Renal cortex interstitium (tissue), 15 donors: ENCODE measurements at places on chromosomes 2 and 18. TPM values are rescaled to one million over a fixed set of nuclear protein-coding genes. Genes with fewer than 3 reads are reported as not detected.

- no peak for DNase-seq
Measured at GRCh38 chr2:224278531-224278930, 123.4 kb downstream of the FAM124B start.

- DNase-seq, result no peak
Measured at GRCh38 chr2:105732101-105732500, 12.6 kb upstream of the NCK2 start.

GRCh38 chr2:221546505-221547225 is 25.4 kb downstream of the EPHA4 start:
- DNase-seq, result no peak

DNA sequence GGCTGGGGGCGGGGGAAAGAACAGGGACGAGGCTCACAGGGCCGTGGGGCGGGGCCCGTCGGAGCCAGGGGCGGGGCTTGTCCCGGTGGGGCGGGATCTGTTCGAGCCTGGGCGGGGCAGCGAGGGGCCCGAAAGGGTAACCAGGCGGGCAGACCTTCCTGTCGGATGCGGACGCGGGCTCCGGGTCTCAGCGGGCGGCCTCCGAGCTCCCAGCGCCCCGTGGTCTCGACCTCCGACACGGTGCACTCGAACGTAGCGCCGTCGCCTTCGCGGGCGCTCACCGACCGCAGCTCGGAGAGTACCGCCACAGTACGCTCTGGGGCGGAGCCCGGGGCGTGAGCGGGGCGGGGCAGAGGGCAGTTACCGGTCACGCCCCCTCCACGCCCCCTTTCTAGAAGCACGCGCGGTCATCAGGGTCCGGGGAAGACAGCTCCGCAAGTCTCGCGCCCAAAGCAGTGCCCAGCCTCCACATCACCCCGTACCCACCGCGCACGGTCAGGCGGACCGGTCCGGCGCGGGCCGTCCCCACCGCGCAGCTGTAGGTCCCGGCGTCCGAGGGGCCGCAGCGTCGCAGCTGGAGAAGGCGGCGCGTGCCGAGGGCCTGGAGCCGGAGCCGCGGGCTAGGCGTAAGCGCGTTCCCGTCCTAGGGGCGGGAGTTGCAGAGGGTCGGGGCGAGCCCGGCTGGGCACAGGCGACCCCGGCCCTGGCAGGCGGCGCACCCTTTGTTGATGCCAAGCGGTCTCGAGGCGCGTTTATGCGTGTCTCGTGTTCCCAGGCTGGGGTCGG is 8.7 kb downstream of the TMEM198 start:
- no peak for DNase-seq

DNA sequence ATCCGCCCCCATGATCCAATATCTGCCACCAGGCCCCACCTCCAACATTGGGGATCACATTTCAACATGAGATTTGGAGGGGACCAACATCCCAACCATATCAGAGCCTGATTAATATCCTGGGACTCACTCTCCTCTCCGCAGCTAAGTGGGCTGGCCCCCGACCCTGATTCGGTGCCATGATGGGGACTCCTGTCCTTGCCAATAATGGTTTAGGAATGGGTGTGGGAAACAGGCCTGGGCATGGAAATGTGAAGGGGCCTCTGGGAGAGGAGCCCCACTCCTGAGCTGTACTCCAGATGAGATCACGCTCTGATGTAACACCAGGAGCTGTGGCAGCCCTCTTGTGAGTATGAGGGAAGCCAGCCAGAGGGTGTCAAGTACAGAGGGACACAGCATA is 77.3 kb upstream of the SMAD7 start:
- DNase-seq, result no peak

The DSG2 gene
- 52.9 TPM for polyA plus RNA-seq

GRCh38 chr18:44981121-44981520 is 300.4 kb downstream of the SETBP1 start:
- DNase-seq, result no peak

The FIGN gene
- 10.4 TPM for polyA plus RNA-seq

GRCh38 chr18:58541146-58541788 is 87.6 kb downstream of the ALPK2 start:
- no peak for DNase-seq

DNA sequence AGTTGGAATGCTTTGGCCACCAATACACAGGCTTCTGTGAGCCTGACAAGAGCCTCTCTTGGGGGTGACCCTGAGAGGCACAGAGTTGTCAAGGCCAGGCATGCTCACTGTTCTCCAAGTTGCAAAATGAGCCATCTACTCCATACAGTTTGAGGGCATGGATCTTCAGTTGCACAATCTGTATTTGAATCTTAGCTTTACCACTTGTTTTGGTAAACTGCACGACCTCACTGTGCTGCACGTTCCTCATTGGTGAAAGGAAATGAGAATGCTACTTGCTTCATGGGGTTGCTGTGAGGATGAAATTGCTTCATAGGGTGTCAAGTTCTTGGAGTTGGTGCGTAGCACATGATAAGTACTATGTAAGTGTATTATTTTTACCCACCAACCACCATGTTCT is 12.0 kb upstream of the HAAO start:
- DNase-seq, result no peak

DNA sequence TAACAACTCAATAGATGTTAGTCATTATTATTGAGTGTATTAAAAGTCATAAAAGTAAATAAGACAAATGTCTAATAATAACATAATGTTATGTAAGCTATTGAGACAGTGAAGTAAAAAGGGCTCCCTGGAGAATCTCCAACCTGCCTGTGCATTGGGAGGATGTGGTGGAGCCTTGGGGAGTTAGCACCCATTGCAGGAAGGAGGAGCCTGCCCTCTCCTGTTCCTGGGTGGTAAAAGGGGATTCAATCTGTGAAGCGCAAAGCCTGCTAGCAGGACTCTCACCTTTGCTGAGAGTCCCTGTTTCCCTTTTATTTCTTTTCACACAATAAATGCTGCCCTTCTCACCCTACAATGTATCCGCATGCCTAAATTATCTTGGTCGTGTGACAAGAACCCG is 206.1 kb downstream of the RAB3GAP1 start:
- no peak for DNase-seq

DNA sequence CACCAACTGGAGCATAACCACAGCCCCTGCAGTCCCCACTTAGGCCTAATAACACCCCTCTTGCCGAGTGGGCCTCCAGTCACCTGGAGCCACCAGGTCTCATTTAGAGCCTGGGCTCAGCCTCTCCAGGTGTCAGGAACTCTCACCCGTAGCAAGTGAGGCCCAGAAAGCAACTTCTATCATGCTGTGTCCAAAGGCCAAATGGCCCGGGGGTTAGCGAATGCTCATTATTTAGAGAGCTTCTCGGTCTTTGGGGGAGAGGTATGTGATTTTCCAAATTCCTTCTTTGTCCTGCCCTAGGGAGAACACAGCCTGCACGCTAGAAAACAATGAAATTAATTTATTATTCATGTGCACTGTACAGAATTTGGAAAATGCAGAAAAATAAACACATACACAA is 109.9 kb upstream of the PTPRM start:
- DNase-seq, result no peak

DNA sequence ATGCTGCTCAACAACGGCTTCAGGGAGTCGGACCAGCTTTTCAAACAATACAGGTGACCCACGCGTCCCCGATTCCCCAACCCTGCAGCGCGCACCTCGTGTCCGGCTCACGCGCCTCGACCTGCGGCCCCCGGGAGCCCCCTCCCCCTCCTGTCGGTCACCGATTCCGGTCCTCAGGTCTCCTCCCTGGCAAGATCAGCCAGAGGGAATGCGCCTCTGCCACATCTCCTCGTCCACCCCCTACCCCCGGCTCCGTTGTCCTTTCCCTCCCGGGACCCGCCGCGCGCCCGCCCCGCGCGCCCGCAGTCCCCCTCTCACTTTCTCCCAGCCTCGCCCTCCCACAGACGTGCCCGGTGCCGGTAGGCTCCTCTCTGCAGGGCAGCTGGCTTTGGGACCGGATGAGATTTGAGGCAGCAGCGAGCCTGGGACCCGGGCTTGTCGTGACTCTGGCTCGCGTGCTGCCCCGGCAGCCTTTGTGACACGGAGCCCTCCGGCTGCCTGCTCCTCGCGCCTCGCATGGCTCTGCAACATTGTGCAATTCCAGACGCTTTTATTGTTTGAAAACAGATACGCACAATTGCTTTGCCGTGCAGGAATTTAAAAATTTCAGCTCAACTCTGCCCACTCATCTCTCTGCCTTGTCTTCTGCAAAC is 558 bp downstream of the TTC39C start:
- no peak for DNase-seq

DNA sequence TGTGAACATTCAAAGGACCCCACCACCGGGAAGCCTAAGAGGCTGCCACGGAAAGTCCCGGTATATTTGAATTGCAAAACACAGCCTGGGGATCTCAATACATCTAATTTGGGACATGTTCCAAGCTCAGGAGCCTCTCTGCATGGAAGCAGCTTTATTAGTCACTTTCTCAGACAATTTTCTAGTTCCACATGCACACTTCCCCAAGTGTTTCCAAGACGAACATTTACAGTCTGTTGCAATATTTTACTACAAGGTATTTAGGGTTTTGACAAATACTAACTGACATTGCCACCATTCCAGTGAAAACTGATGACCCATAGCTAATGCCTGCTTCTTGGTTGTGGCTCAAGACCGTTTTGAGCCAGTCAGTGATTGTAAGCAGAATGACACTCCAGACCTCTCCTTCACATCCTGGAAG is 145.3 kb downstream of the NCKAP5 start:
- DNase-seq, result no peak

DNA sequence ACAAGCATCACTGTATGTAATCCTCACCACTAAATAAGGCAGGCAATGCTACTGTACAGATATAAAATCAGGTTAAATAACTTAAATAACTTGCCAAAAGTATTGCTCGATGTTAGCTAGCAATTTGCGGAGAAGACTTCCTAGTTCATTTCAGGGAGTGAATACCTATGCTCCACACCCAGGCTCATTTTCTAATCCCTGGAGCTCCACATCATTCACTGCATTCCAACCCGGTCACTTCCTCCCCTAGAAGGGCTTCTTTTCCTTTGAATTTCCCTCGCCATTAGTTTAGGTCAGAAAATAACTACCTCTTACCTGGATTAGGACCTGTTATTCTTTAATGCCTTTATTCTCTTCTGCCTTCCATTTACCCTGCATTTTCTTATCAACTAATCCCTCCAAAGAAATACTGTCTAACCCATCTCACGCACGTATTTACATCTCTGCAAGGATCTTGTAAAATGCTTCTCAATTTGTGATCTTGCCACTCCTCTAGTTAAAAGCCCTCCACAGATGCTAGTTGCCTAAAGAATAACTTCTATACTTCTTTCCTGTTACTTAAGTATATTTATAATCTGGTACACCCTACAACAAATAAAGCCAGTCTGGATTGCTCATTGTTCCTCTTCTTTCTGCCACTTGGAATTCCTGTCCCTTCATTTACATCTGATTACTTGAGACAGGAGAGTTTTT is 599.8 kb downstream of the NRXN1 start:
- DNase-seq, result no peak

- DNase-seq, result no peak
Measured at GRCh38 chr18:56511996-56512395, 126.4 kb downstream of the TXNL1 start.

DNA sequence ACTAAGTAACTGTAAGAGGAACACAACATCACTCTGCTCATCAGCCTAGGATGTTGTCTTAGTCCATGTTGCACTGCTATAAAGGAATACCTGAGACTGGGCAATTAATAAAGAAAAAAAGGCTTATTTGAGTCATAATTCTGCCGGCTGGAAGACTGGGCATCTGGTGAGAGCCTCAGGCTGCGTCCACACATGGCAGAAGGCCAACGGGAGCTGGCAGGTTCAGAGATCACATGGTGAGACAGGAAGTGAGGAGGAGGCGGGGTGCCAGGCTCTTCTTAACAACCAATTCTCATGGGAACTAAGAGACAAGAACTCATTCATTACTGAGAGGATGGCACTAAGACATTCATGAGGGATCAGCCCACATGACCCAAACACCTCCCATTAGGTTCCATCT is 46.8 kb downstream of the EPG5 start:
- DNase-seq, result no peak

The ASXL3 gene
- 6.6 TPM for polyA plus RNA-seq

The UGT1A1 gene
- 0.23 TPM for polyA plus RNA-seq

The MROH2A gene
- polyA plus RNA-seq, result 0.26 TPM

DNA sequence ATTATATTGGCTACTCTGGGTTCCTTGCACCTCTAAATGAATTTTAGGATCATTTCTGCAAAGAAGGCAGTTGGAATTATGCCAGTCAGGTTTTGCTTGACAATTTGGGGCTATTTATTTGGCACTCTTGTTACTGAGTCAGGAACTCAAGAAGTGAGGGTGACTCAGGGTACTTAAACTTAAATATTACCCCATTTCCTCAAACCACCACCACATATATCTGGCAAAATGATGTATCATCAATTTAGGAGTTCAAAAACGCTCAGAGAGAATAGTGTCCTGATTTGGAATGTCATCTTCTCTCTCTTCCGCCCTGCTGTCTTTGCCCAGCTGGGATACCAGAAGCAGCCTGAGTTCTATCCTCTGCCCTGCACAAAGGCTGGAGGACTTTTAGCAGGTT is 2.4 kb upstream of the THNSL2 start:
- no peak for DNase-seq

The CFAP210 gene
- 3.8 TPM for polyA plus RNA-seq

The SPHKAP gene
- polyA plus RNA-seq, result 4.3 TPM

The KATNAL2 gene
- 10.7 TPM for polyA plus RNA-seq

The ANKRD30BL gene
- polyA plus RNA-seq, result 0.56 TPM

The EN1 gene
- polyA plus RNA-seq, result not detected

- no peak for DNase-seq
Measured at GRCh38 chr2:26913606-26913998, 56.8 kb upstream of the MAPRE3 start.

- no peak for DNase-seq
Measured at GRCh38 chr2:189466656-189467055, 25.4 kb downstream of the WDR75 start.

GRCh38 chr2:101120124-101120996 is 30.8 kb downstream of the TBC1D8 start:
- peak; percentile 43 for DNase-seq

The HJURP gene
- 23.2 TPM for polyA plus RNA-seq

- DNase-seq, result no peak
Measured at GRCh38 chr2:71291398-71291797, 40.2 kb upstream of the ZNF638 start.

GRCh38 chr2:9993488-9994165 is 42.1 kb downstream of the GRHL1 start:
- no peak for DNase-seq

The BMP10 gene
- not detected for polyA plus RNA-seq

GRCh38 chr2:232983669-232984140 is 29.4 kb downstream of the NGEF start:
- no peak for DNase-seq

DNA sequence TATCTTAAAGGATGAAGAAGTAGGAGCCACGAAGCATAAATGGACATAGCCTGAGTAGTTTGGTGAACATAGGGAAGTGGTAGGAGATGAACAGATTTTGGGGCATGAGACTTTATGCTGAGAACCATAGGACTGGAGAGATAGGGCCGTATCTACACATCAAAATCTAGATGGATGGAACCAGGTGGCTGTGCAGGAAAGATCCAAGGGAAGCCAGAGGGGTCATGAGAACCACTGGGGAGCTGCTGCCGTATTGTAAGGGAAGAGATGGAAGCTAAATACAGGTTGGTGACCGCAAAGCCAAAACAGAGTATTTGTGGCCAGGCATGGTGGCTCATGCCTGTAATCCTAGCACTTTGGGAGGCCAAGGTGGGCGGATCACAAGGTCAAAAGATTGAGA is 124.3 kb downstream of the TRIB2 start:
- no peak for DNase-seq
